ENCODE measurements at places on chromosomes 12 and 14.

GRCh38 chr12:46368138-46368537 is 4.4 kb downstream of the SLC38A2 start:
- DNase-seq = no peak

DNA sequence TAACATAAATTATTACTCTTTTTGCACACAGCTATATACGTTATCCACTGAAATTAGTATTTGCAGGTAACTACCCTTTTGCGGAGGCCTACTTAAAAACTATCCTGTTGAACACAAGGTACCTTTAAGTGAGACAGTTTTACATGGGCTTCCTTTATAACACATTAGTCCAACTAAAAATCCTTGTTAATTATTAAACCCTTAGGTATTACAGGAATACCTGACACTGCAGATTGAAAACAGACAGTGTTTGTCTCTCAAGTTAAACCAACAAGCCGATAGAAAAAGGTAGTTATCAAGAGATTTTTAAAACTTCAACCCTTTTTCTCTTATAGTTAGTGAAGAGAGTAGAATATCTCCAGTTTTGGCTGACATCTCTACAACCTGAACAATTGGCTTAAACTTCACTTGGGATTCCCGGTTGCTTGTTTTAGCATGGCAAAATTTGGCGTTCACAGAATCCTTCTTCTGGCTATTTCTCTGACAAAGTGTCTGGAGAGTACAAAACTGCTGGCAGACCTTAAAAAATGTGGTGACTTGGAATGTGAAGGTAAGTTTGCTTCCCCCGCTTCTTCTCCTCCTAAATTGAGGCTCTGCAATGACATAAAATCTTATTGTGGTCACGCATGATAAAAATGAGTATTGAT is at the start of gene MIA2:
Gene MIA2 (plus strand): TSS at position 236 of the 647 bp plus-strand sequence. CDS start 200 bp downstream, at position 436.
- no peak for DNase-seq

DNA sequence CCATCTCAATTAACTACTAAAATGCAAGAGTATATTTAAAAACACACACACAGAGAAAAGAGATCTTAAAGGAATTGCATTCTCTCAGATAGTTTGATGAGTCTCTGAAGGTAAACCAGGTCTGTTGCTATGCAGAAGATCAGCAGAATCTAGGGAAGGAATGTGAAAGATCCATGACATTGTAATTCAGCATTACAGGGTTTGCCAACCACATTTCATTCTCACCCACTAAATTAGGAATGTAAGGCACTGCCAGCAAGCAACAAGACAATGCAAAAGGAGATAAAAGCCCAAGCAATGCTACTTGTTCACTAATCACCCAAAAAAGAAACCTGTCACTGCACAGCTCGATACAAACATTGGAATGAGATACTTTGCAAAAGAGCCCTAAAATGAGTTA is 106.3 kb downstream of the LRIG3 start:
- no peak for DNase-seq

- DNase-seq = no peak
Observed at GRCh38 chr12:100858656-100859055, 64.1 kb downstream of the ANO4 start.

Data from activated CD4-positive, alpha-beta T cell treated with anti-CD3 and anti-CD28 coated beads, Interleukin-2, amount 10 ng/mL, durations not matched to agents 24 days and 14 days (primary cell).